Activated CD4-positive, alpha-beta T cell treated with anti-CD3 and anti-CD28 coated beads, Interleukin-2, amount 50 U/mL, for 4 hours (primary cell): ENCODE measurements at places on chromosomes 7 and 10.

DNA sequence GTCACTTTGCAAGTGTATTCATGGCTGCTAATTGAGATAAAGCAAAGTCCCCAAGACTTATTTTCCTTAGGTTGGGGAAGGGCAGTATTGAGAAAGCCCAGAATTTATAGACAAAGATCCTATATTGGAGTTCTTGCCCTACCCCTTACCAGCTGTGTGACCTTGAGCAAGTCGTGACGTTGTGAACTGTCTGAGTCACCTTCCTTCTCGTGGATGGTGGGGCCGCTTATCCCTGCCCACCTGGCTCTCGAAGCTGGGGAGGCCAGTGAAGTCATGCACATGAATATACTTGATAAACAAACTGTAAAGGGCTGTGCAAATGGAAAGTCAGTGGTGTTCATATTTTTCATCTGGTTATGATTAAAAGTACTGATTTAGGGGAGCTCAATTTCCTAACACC, 127.4 kb downstream of the TACC2 start:
- no peak for DNase-seq

DNA sequence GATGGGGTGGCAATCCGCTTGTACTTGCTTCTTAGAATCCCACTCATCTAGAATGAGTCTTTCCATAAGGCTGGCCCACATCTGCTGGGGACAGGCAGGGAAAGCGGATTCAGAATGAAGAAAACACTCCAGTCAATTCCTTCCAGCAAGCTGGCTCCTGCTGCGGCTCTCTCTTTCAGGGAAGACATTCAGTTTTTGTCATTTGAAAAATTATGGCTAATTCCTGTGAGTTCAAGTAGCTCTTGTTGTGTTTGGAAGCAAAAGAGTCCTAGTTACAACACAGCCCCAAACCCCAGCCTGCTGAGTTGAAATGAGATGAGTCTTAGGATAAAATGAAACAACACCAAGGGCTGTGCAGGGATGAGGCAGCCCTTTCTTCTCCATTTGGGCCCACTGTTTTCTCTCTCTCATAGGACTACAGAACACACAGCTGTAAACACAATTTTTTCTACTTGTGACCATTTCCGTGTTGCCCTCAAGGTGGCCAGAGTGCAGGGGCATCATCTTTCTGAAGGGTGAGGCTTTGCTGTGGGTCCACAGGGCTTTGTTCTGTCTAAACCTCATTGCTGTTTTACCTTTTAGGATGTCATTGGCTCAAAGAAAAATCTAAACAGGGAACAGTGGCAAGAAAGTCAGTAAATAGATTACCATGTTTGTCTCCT, 90.8 kb upstream of the EEPD1 start:
- DNase-seq: no peak

DNA sequence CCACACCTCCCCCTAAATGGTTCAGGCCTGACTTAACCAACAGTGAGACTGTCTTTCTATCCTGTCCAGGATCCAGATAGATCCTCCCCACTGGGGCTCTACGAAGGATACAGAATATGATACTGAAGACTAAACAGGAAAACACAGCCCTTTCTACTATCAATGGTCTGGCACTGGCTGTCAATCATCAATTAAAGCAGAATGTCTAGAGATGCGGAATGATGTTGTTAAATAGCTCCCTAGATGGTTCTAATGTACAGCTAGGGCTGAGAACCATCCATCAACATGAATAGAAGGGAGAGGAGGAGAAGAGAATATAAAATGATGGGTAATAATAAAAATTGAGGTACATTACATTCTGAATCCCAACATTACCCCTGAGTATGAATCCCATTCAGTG, 314.3 kb upstream of the CELF2 start:
- no peak for DNase-seq

- DNase-seq: no peak
Measured at GRCh38 chr7:30222515-30223215, 61.7 kb upstream of the ZNRF2 start.

DNA sequence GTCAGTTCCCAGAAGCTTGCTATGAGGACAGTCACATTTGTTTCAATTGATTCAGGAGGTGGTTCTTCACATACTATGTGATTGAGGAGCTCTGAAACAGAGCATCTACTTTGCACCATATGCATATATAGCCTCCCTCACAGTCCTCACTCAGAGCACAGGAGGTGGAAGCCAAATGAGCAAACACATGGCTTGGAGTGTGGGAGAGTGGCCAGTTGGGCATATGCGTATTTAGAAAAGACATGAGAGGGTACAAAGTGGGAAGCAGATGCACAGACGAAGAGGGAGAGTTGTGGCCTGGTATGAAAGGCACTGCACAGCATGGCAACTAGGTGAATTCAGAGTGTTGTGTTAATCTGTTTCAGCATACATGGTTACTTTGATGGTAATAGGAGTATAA, 165.6 kb downstream of the COL28A1 start:
- no peak for DNase-seq

DNA sequence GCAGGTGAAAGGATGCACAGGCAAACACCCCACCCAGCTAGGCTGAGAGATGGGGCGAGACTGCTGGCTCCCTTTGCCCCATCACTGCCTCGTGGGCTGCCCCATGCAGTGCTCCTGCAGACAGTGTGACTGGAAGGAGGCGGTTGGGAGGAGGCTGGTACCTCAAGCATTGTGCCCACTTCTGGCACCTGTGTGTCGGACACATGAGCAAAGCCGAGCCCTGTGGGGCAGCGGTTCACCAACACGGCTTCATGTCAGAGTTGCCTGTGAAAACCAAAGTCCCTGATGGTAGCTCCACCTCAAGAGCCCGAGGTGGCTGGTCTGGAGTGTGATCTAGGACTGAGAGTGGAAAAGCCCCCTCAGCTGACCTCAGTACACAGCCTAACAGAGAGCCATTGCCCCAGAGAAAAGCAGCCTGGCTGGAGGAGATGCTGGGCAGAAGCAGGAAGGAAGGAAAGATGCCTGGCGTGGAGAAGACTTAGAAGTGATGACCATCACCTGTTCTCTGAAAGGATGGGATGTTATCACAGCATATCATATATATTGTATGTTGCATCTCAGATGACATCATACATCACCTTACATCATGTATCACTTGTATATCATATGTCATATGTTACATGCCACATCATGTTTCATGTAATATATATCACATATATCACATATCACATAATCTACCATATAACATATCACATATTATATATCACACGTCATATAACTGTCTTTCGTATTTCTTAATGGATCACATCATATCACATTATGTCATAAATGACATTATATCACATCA, 75.6 kb downstream of the ADCY1 start:
- no peak for DNase-seq

DNA sequence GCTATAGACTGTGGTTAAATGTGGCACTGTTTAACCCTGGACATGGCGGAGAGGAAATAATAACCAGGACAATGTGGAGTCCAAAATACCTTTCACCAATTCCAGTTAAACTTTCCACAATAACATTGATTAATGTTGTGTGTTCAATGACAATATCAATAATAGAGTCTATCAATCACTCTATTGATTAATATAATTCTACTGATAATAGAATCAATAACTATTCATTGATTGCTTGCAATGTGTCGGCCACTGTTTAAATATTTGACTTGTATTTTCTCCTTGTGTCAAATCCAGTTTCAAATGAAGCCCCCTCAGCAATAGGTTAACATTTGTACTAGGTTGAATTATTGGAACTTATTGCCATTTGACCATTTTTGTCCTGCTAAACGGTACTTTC, 187.0 kb downstream of the PTPN20 start:
- DNase-seq: no peak

GRCh38 chr10:124156524-124157260, 63.3 kb upstream of the CHST15 start:
- no peak for DNase-seq

DNA sequence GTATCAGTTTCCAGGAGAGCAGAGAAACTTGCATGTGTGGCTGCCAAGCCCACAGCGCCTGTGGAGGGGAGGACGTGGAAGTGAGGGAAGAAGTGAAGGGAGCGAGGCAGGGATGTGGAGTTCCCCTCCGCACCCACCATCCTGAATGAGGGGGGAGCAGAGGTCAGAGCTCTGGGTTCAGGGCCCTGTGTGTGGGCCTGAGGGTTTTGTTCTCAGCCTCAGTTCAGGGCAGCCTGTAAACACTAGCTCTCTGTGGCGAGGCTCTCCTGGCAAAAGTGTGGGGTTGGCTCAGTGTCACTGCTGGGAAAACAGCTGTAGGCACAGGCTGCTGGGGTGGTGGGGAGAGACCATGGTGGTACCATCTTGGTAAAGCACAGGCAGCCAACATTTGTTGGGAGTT, 108.4 kb downstream of the C10orf105 start:
- DNase-seq: no peak

GRCh38 chr7:147980826-147981813, 609.4 kb upstream of the C7orf33 start:
- no peak for DNase-seq
